ENCODE measurements at places on chromosomes 5 and 9.

GRCh38 chr5:180525399-180525798 is 31.2 kb downstream of the CNOT6 start:
- DNase-seq: no peak

GRCh38 chr9:4081956-4082355 is 217.9 kb downstream of the GLIS3 start:
- DNase-seq: no peak

- no peak for DNase-seq
Observed at GRCh38 chr9:123678038-123678877, 251.7 kb downstream of the DENND1A start.

DNA sequence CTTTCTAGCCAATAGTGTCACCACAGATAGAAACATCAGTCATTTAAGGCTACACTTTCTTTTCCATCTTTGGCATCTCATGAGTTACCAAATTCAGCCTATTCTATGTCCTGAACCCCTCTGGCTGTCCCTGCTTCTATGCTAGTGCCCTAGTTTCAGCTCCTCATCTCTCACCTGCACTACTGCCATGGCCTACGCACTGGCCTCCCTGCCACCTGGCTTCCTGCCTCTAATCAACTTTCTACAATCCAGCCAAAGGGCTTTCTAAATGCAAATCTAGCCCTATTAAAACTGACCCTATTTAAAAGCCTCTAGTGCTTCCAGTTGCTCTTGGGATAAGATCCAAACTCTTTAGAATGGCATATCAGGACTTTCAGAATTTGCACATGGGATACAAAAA is 482.9 kb downstream of the TMEM38B start:
- DNase-seq: no peak

DNA sequence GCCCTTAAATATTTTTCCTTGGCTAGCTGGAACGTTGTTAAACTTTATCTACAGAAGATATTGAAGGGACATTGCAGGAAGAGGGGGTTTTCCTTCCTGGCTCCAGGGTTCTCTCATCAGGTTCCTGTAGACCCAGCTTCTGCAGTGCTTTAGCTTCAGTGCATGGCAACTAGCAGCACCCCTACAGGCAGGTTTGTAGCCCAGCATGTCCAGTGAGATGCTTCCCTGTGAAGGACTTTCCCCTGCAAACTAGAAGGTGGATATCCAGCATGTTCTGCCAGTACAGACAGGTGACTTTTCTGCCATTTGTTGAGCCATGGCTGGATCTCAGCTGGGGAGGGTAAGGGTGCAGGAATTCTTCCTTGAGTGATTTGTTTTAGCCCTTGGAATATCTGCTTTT is 10.4 kb downstream of the CCL28 start:
- DNase-seq: no peak

All from bone marrow (tissue), 2 donors.